D721Med (cell line): ENCODE measurements at places on chromosomes 3 and 15.

- DNase-seq: no peak
Observed at GRCh38 chr3:83567935-83568334, 1390.9 kb upstream of the CADM2 start.

DNA sequence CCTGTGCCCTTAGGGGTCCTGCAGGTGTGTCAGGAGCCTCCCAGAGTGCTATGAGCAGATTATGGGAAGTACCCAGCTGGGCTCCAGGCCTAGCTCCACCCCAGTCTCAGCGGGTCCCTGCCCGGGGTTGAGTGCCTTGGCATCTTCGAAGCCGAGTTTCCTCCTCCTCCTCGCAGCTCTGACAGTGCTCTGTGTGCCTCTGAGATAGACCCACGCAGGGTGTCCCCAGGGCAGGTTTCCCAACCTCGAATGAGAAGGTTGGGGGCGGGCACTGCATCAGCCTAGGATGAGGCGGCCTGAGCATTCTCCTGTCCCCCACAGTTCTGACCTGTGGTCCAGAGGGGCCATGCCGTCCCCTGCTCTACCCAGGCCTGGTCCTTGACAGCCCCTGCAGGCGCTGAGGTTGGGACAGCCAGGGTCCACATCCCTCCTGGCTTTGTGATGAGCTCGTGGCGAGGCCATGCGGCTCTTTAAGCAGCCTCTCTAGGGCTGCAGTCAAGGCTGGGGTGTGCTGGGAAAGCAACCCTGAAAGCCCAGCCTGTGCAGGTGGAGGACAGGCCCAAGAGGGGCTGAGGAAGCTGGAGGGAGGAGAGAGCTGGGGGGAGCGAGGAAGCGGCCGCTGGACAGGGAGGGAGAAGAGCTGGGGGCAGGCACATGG lies 20.2 kb upstream of the SKOR1 start:
- DNase-seq: no peak

DNA sequence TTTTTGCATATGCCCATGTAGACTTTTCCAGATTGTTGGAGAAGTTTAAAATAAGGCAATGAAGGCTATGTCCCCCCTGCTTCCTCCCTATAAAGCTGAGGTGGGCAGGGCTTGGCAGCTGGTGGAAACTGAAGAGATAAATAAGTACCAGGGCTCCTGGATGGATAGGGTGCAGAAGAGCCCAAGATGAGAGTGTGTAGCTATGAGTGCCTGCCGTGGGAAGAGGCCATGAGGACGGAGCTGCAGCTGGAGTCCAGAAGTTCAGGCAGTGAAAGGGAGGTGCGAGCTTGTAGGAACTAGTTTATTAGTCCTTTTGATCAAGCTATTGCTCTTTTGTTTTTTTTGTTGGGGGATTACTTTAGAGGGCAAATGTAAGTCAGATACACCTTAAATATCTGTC lies 52.4 kb downstream of the PHLDB2 start:
- no peak for DNase-seq

DNA sequence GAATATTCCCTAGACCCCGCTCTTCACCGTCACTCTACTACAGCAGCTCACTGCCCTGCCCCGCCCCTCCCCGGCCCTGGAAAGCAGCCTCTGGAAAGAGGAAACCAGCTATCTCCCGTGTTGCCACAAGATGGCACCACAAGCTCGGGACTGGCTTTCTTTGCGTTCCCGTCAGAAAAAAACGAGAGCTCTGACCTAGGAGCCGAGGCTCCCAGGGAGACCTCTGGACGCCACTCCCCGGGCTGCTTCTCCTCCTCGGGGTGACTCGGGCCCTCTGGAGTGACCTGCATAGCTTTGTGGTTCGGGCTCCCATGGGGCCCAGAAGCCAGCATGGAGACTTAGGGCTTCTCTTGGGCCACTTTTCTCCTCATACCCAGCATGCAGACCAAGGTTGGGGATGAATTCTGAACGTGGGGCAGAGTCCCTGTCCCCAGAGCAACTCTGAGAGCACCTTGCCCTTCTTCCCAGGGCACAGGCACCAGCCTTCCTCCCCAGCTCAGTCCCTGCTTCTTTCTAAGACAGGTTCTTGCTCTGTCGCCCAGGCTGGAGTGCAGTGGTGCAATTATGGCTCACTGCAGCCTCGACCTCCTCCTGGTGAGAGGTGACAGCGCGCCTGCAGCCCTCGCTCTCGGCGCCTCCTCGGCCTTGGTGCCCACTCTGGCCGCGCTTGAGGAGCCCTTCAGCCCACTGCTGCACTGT lies 19.0 kb downstream of the STOML1 start:
- peak; percentile 73 for DNase-seq

GRCh38 chr15:41512940-41513505 lies 604 bp downstream of the LTK start:
- peak; percentile 49 for DNase-seq

- no peak for DNase-seq
Observed at GRCh38 chr3:187992609-187993008, 161.3 kb upstream of the LPP start.

GRCh38 chr3:120471643-120472042 lies 20.9 kb upstream of the FSTL1 start:
- DNase-seq: no peak

DNA sequence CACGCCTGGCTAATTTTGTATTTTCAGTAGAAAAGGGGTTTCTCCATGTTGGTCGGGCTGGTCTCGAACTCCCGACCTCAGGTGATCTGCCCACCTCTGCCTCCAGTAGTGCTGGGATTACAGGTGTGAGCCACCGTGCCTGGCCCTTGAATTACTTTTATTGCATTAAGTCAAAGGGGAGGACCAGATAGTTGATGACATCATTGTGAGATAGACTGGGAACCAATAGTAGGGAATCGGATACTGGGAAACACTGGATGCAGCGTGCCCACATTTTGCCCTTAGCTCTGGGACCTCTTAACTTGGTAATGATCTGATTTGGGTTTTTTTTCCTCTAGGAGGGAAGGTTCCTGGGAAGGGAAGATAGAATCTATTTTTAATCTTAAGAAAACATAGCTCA lies 19.2 kb downstream of the DAG1 start:
- DNase-seq: no peak

- DNase-seq: no peak
Observed at GRCh38 chr3:132661101-132661500, 972 bp downstream of the UBA5 start.

- no peak for DNase-seq
Observed at GRCh38 chr15:75140080-75140879, 61.4 kb upstream of the C15orf39 start.

- no peak for DNase-seq
Observed at GRCh38 chr3:63814237-63814636, 4.9 kb upstream of the C3orf49 start.

DNA sequence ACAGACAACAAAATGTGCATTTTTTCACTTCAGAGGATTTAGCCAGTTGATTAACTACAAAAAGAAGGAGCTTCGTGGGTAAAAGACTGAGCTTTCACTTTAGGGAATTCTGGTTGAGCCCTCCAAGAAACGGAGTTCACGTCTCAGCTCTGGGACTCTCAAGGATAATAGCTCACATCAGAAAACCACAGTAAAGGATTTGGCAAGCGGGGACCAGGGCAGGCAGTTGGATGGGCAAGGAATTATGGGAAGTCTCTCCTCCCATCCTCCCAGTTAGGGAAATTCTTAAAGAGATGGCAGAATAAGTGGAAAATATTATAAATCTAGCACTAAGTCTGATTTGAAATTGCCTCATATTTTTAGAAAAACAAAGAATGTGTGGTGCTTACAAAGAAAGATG lies 188.3 kb upstream of the EOMES start:
- no peak for DNase-seq

GRCh38 chr3:65749066-65749465 lies 289.7 kb downstream of the MAGI1 start:
- no peak for DNase-seq

DNA sequence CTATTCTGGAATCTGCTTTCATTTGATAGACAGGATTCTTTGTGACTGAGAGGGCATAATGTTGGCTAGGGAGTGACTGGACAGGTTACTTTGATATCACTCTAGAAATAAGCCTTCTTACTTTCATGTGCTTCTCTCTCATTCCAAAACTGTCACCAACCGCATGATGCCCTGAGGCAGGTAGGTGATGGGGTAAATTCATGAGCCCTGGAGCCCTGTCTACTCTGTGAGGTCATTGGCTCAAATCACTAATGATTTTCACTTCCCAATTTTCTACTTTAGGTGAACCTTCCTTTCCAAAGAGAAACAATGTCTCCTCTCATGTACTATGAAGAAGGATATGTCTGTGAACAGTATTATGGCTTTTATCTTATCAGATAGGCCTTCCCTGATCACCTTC lies 596.7 kb downstream of the TUSC7 start:
- no peak for DNase-seq

GRCh38 chr3:107271787-107272387 lies 105.4 kb upstream of the CCDC54 start:
- peak; percentile 10 for DNase-seq

- no peak for DNase-seq
Observed at GRCh38 chr15:65690173-65690572, 68.4 kb downstream of the SLC24A1 start.
